ENCODE measurements at places on chromosomes 2 and 18. TPM values are rescaled to one million over a fixed set of nuclear protein-coding genes. Genes with fewer than 3 reads are reported as not detected.

DNA sequence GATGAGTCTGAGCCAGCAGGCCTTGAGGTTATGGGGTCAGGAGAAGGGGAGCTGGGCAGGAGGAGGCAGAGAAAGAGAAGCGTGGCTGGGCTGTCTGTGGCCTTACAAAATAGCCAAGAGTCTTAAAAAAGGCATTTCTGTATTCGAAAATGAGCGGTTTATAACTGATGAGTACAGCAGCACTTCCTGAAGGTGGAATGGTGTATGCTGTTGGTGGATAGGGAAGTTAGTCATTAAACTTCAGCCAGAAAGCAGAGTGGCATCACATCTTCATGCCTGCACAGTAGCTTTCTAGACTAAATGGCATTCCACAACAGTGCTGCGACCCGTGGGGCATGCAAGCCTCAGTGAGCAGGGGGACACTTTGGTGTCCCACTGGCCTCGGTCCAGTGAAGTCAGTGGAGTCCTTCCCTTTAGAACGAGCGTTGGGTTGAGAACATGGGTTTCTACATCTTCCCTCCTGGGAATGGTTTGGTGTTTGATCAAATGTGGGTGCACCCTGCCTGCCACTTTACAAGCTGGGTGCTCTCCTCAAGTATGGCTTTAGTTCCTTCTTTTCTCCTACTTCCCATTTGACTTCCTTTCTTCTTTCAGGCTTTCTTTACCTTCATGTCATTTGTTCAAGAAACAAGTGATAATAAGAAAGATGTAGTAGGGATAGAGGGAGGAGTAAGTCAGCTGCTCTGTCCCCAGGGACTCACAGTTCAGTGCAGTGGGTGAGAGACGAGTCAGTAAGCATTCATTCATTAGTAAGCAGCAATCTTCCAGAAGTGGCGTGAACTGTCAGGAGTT is 96.3 kb downstream of the ARMC9 start:
- no peak for DNase-seq

GRCh38 chr2:174078275-174078674 is 113.1 kb upstream of the SP3 start:
- no peak for DNase-seq

DNA sequence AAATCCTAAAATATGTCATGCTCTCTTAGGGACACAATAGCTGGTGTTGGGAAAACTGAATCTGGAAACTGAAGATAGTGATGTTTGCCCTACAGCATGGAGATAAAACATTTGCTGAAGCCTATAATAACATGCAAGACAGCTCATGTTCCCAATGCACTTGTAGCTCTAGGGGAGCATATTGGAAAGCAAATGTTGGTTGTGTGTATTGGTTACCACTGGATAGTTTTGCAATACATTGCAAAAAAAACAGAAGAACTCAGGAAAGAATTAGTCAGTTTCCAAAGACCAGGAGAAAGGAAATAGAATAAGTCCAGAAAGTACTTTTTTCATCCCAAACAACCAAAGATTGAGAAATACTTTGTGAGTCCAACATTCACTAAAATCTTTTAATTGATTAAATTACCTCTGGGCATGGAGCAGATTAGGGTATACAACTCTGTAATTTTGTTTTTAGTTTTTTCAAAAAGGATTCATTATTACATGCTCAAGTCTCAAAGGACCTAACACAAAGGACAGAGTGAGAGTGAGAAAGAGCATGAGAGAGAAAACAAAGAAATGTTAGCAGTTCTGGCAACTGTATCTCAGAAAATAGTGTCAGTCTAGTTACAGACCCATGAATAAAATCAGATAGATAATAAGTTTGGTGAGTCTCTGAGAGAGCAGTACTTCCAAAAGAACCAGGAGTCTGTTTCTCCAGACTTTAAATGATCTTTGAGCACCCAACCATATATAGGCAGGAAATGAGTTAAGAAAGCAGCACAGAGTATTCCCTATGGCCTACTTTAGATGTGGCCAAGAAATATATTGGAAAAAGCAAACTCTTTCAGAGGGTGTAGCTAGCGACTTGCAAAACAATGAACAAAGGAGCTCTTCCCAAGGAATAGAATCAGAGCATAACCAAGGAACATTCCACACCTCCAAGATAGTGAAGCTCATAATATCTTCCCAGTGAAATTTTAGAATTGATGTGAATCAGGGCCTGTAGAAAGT is 36.6 kb upstream of the COL3A1 start:
- DNase-seq = no peak

DNA sequence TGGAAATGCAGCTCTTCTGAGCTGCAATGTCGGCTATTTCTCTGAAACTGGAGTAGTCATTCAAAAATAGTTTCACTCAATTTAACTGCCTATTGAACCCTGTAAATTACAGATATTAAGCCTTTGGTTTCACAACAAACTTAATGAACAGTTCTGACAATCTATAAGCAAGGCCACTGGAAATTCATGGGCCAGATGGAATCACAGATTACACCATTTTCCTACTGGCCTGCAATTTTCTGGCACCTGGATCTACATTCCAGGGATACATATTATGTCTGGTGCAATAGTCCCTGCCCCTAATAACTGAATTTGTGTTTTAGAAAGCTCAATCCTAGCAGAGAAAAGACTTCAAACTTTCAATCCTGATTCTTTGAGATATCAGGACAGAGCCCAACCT is 551.7 kb downstream of the RNF144A start:
- DNase-seq = no peak

DNA sequence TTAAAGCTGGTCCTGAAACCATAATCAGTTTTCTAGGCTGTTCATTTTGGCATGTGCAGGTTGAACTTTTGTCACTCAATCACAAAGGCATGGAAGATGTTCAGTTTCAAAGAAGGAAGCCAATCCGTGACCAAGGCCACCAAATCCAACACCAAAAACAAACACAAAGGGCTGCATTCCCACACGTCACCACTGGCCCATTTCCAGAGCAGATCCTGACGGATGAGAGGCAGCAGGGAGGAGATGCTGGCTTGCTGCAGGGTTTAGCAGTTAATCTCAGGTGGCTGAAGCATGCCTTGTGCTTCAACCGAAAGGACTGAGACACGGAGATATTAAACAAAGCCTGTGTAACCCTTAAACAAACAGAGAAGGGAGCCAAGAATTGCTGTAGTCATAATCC is 191.9 kb upstream of the CTAGE1 start:
- peak; percentile 4 for DNase-seq

DNA sequence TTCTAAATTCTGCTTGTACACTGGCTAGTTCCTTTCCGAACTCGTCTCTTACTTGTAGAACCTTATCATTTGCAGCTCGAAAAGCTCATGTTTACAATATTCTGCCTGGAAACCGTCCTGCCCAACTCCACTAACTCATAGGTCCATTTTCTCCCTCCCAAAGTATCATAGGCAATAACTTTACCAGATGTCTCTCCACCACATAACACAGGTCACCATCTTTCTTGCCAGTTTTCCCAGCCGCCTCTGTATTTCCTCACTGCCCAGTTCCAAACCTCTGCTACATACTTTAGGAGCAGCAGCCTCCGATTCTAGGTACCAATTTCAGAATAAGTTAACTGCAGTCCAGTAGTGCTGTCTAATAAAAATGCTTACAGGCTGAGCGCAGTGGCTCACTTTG is 259.5 kb downstream of the GLI2 start:
- no peak for DNase-seq

- no peak for DNase-seq
Measured at GRCh38 chr2:51866361-51866760, 834.4 kb upstream of the NRXN1 start.

- no peak for DNase-seq
Measured at GRCh38 chr2:75361486-75361885, 162.2 kb upstream of the TACR1 start.

GRCh38 chr18:68472701-68473295 is 242.1 kb downstream of the TMX3 start:
- DNase-seq = no peak

GRCh38 chr2:68594674-68595492 is 48.5 kb upstream of the PROKR1 start:
- peak; percentile 35 for DNase-seq

GRCh38 chr2:26169226-26169625 is 3.7 kb upstream of the GAREM2 start:
- no peak for DNase-seq

DNA sequence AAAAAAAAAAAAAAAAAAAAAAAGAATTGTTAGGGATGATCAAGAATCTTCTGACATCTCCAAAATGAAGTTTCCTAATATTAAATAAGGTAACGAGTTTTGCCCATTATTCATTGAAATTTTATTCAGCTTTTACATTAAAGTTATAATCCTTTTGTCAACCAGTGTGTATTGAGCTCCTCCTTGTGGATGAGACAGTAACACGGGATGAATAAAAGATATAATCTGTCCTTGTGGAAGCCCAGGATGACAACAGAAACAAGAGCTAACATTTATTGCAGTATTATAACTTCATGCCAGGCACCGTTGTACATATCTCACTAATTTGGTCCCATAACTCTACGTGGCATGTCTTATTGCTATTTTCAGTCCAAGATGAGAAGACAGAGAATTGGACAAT is 33.4 kb upstream of the SERPINB7 start:
- DNase-seq = peak; percentile 4

GRCh38 chr2:171393487-171393886 is 40.3 kb downstream of the METTL8 start:
- DNase-seq = no peak

- DNase-seq = peak; percentile 55
Measured at GRCh38 chr2:86221066-86221684, 21.9 kb downstream of the MRPL35 start.

- DNase-seq = no peak
Measured at GRCh38 chr2:128139624-128140023, 48.6 kb downstream of the UGGT1 start.

DNA sequence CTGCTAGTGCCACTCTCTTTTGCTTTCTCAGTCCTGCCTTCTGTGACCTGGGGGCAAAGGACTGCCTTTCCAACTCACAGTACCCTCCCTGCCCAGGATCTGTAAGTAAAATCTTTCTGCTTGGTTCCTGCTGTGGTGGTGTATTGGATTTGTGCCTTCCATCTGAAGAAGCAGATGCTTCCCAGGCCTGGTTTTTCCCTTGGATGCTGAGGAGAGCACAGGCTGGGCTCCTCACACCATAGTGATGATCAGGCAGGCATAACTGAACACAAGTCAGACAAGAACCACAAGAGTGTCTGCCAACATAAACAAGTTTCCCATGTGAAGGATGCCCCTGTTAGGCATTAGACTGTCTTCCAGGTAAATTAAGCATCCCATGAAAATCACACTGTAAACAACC is 121.3 kb upstream of the NRXN1 start:
- DNase-seq = no peak

- no peak for DNase-seq
Measured at GRCh38 chr2:75360945-75361344, 161.6 kb upstream of the TACR1 start.

DNA sequence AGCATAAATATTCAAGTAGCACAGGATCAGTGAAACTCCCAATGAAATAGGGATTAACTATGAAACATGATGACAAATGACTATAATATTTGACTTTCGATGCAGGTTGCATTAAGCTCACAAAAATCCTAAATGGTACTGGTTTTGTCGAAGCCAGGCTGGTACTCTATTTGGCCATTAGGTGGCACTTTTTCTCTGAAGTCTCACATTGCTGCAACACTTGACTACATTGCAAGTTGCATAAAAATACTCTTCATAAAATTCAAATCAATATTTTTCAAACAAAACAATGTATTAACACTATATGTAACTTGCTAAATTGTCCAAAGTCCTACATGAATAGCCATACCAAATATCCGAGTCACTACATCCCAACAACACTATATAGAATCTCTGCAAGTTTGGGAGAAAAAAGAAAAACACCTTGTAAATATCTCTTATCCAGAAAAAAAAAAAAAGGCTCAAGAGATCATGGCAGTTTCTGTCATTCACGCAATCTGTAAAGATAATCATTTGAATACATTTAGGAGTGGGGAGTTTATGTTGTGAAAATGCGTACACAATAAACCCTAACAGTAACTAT is 9.5 kb downstream of the RTTN start:
- no peak for DNase-seq

- DNase-seq = peak; percentile 81
Measured at GRCh38 chr2:152505495-152505906, 170.5 kb downstream of the FMNL2 start.

- DNase-seq = no peak
Measured at GRCh38 chr2:24104110-24104650, 19.0 kb downstream of the PFN4 start.

DNA sequence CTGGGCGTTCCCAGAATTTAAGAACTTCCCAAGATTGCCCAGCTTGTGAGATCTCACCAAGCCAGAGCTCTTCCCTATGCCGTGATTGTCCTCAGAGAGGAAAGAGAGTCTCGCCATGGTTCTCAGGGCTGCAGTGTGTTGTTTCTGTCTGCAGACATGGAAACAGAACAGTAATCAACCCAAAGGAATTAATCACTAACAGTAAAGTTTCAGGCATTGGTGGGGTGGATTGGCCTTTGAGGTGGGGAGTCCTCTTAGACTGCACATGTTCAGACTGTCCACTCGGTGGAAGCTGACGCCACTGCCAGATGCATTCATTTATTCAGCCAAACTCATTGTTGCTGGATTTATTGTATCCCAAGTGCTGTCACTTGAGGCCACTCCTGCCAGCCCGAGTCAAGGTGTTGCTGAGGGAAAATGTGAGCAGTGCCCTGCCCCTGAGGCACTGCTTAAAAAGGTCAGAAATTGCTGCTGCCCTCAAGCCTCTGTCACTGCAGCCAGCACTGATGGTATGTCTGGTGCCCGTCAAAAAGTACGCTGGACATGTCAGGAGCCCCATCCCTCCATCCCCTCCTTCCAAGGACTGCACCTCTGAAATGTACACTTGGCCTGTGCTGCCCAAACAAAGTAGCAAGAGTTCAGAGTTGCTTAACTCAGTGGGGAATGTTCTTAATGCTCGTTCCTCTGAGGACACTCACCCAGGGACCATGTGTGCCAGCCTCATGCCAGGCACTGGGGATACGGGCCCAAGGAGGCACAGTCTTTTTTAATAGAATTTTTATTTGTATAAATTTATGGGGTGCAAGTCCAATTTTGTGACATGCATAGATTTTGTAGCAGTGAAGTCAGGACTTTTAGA is 201.0 kb downstream of the GLI2 start:
- DNase-seq = no peak

DNA sequence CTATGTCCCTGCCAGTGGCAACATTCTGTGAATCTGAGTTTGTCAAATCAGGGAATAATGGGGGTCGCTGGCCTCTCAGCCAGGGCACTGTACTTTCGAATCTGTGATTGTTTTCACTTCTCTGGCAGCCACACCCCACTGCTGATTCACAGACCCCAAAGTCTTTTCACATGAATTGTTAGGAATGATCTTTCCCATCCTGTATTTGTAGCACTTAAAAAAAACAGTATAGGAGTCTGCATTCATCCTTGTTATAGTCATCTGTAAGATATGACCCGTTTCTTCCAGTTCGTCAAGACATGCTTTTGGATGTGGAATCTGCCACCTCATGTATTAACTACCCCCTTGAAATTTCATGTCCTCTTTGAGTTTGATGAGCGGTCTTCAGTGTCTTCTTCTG is 928 bp downstream of the NAGK start:
- DNase-seq = no peak

HRH4 gene
- total RNA-seq = not detected

GBX2 gene
- total RNA-seq = 6.2 TPM

CERKL gene
- total RNA-seq = 0.71 TPM

REEP1 gene
- total RNA-seq = 7.8 TPM

SCYGR6 gene
- not detected for total RNA-seq

B4GALT6 gene
- 17.5 TPM for total RNA-seq

PLEK gene
- total RNA-seq = not detected

Measured in A172 (cell line).